ENCODE measurements at places on chromosomes 5 and 9.

GRCh38 chr9:16884952-16885513 lies 14.6 kb upstream of the BNC2 start:
- no peak for DNase-seq

DNA sequence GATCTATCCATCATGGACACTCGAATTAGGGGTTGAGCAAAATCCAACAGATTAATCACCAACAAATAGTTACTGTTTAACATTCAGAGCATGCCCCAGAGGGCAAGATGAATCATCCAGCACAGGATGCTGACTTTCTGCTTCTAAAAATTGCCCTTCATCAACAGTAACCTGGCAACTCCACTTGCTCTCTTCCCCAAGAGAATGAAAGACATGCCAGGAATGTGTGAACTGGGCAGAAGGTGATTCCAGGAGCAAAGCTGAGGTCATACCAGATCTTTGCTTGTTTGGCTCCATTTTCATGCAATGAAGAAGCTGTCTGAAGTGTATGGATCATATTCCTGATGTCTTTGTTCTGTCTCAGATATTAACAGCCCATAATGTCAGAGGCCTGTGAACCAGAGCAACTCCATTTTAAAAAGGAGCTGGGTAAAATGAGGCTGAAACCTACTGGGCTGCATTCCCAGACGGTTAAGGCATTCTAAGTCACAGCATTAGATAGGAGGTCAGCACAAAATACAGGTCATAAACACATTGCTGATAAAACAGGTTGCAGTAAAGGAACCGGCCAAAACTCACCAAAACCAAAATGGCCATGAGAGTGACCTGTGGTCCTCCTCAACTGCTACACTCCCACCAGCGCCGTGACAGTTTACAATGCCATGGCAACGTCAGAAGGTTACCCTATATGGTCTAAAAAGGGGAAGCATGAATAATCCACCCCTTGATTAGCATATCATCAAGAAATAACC lies 2.5 kb upstream of the ZNF367 start:
- no peak for DNase-seq

DNA sequence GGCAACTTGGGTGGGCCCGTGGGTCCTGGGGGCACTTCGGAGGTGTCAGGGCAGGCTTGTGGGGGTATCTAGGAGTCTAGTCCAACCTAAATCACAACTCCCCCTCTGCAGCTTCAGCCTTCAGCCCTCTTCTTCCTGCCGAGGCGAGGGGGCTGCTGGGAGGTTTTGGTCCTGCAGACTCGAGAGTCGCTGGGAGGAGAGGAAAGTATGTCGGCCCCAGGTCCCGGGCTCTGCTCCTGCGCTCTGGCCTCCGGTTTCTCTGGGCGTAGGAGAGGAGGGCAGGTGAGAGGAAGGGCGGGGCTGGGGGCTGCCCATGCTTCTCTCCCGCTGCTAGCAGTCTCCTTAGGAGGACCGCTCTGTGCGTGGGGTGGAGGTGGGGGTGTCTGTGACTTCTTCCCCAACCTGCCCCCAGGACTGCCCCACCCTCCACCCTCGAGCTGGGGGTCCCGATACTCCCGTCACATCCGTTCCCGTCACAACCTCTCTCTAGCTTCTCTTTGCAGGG lies 139.8 kb upstream of the COL5A1 start:
- no peak for DNase-seq

DNA sequence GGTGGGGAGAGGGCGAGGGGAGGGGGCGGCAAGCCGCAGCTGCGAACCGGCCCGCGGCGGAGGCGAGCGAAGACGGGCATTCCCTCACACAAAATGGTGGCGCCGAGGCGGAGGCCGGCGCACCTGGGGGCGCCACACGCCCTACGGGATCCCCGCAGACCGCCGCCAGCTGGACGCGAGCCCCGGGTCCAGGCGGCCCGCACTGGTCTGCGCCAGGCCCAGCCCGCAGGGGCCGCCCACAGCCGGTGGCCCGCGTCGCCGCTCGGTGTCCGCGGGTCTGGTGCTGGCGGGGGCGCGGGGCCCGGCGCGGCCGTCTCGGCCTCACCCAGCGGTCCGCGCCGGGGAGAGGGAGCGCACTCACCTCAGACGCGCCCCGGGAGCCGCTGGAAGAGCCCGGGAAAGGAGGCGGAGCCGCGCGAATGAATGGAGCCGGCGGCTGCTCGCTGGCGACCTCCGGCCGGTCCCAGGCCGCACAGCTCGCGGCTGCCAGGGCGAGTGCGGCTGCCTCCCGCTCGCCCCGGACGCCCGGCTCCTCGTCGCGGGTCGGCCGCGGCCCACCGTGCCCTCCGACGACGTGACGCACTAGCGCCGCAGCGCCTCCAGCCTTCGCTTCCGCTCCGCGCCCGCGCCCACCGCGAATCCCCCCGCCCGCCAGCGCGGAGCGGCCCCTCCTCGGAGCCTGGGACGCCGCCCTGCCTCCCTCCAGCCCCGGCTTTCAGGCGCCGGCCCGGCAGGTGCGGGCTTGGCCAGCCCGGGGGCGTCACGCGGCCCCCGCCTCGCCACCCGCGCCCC lies at the start of gene FAM169A:
TSS of gene FAM169A (minus strand) at position 584 of the 792 bp plus-strand sequence. CDS start 24,711 bp downstream, outside the sequence.
- DNase-seq: no peak

- DNase-seq: no peak
Measured at GRCh38 chr9:13111778-13112177, 167.7 kb downstream of the MPDZ start.

DNA sequence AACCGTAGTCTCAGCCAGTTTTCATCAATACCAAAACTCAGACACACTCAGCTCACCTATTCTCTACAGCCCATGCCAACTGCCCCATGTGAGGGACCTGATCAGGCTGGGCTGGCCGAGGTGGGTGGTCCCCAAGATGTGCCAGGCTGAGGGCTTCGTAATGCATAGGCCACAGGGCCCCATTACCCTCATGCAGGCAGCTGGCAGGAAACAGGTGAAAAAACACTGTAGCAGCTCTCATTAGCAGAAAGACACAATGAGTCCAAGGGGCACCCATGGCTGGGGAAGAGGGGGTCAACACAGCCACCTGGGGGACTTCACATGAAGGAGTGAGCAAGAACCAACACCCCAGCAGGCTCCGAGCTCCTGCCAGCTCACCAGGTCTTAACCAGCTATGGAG lies 8.2 kb downstream of the IPPK start:
- DNase-seq: no peak

GRCh38 chr9:78072586-78073199 lies 41.1 kb upstream of the GNAQ start:
- DNase-seq: no peak

- DNase-seq: no peak
Measured at GRCh38 chr9:10059044-10059443, 553.8 kb downstream of the PTPRD start.

DNA sequence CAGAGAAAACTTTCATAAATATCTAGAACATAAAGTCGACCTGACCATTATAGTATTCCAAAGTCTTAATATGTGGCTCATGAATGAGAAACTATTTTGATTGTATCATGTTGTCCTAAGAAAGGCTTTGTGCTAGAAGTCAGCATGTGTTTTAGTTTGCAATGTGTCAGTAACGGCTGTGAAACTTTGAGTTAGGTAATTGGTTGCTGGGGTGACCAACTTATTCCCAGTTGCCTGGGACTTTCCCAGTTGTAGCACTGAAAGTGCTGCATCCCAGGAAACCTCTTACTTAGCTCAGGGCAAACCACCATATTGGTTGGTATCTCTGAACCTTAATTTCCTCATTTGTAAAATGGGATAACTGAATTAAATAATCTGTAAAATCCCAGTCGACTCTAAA lies 114.6 kb upstream of the SLC12A2 start:
- DNase-seq: no peak

DNA sequence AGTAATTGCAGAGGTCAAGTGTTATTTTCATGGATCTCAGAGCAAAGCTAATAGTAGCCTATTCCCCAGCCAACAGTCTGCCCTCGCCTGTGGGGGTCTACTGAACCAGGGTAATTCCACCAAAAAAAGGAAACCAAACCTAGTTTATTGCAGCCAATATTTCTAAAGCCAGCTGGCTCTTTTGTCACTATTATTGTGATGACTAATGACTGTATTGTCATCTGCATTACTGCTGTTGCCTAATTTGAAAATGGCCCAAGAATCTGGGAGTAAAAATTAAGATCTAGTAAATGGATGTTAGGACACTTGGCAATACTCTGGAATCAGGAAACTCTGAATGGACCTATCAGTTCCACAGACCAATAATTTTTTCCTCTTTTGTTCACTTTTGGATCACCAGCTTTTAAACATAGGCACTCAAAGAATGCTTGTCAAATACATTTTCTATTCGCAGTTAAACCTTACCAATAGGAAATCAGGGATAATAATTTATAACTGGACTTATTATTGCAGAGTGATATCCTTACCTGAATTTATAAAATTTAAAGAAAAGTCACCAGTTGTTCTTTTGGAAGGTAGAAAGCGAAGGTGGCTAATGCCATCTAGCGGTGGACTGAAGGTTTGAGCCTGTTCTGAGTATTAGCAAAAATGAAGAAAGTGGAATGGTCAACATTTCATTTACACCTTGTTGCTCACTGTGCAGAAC lies 69.2 kb downstream of the SYK start:
- no peak for DNase-seq

- DNase-seq: no peak
Measured at GRCh38 chr9:91428436-91428835, 4.8 kb upstream of the NFIL3 start.

DNA sequence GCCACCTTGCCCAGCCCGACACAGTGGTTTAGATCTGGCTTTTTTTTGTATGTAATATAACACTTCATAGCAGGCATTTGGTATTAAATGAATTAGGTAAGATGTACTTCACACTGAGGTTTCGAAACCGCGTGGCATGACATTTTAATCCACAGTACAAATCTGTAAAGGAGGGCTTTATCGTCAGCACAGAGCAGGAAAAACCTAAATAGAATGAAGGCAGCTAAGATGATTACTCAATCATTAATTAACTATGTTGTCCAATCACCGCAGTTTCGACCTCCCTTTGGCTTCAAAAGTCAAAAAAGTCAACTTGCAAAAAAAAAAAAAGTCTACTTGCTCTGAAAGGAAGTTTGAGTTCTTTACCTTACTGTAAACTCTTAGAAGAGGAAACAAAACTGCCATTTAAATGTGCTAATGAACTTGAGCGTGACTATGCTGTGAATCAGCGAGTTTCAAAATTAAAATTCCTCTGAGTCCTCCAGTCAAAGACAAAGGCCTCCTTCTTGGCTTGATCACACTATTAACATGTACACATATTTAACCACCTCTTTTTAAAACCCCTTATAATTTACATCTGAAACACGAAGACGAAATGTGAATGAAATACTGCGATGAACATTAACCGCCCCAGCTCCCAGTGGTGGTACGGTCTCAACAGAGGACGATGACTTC lies 698 bp upstream of the SEC24A start:
- DNase-seq: peak; percentile 40

DNA sequence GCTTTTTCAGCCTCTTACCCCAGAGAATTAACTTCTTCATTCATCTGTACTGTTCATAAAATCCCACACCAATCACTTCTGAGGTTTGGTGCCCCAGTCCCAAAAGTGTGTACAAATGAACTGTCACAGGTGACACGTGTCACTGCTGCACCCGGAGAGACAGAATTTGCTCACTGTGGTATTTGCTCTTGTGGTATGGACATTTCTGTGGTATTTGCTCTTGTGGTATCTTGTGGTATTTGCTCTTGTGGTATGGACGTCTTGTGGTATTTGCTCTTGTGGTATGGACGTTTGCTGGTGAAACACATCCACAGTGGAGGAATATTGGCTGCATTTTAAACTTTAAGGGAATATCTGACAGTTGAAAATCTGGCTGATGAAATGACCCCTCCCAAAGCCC lies 214.9 kb upstream of the DAP start:
- DNase-seq: no peak

GRCh38 chr5:170773024-170773985 lies 10.2 kb upstream of the GABRP start:
- DNase-seq: no peak

- no peak for DNase-seq
Measured at GRCh38 chr5:43233946-43234345, 41.9 kb downstream of the NIM1K start.

- DNase-seq: no peak
Measured at GRCh38 chr9:90860382-90860781, 58.8 kb downstream of the SYK start.

DNA sequence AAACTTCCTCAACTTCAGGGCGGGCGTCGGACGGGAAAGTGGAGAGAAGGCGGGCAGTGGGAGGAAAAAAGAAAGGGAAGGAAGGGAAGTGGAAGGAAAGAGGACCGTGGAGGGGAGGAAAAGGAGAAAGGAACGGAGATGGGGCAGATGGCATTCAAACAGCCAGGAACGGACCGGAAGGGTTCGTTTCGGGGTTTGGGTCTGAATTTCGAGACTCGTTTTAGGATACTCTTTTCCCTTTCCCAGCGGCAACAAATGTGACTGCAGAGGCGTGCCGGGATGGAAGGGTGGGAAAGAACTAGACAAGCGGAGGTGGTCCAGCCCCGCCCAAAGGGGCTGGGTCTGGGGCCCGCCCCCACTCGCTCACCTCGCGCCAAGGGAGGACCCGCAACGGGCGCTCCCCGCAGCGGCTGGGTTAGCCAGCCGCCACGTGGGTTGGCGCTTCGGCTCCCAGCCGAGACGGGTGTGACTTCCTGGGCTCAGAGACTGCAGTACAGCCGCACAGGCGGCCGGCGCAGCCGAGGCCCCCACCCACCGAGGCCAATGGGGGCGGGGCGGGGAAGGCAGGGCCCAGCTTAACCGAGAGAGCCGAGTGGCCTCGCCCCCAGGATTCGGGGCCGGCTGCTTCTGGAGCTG lies 2.7 kb downstream of the VCAN start:
- no peak for DNase-seq

- no peak for DNase-seq
Measured at GRCh38 chr9:121735065-121735792, 83.8 kb downstream of the DAB2IP start.

DNA sequence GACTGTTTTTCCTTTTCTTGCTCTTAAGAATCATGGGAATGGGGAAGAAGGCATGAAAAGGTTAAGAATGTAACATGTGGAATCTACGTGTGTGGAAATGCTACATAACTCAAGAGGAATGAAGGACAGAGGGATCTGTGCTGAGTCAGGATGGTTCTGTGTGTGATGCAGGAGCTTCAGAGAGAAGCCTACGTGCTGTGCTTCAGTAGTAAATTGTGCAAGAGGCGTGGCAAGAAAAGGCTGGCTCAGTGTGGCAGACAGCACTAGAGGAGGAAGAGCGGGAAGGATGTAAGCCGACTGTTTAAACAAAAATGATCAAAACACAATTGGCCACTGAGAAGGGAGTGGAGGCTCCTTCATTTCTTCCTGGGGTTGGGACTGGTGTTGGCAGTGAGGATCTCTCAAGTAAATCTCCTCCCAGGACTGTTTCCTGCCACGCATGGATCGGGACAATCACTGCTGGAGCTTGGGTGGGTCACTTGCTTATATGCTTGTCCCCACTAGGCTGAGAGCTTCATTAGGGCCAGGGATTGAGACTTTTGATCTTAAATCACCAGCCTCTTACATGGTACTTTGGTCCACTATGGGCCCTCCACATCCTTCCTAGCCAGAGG lies 59.4 kb upstream of the BASP1 start:
- no peak for DNase-seq

- no peak for DNase-seq
Measured at GRCh38 chr9:135877791-135878527, 29.4 kb downstream of the CAMSAP1 start.

Data from stimulated activated CD4-positive, alpha-beta T cell treated with anti-CD3 and anti-CD28 coated beads, Interleukin-12 subunit alpha, Interleukin-12 subunit beta, amount 100 ng/mL, for 48 hours (primary cell).